ENCODE measurements at places on chromosomes 11 and 22. TPM values are rescaled to one million over a fixed set of nuclear protein-coding genes. Genes with fewer than 3 reads are reported as not detected.

- H3K27ac ChIP-seq: no peak overlapping the region
- DNase-seq: no peak
- no peaks in the 10 kb centered on the region for H3K27me3 ChIP-seq
- no peaks in the 10 kb centered on the region for H3K36me3 ChIP-seq
- H3K4me3 ChIP-seq: no peak overlapping the region
These were observed 6.5 kb downstream of the LYVE1 start for GRCh38 chr11:10561947-10562346.

- H3K4me3 ChIP-seq: no peak overlapping the region
- peaks cover 71% of the 10 kb centered on the region for H3K36me3 ChIP-seq
- peak overlapping the region; percentile 46 for H3K27ac ChIP-seq
- peaks cover 31% of the 10 kb centered on the region for H3K4me1 ChIP-seq
These were observed 88.8 kb downstream of the CD44 start for GRCh38 chr11:35227576-35228327.

DNA sequence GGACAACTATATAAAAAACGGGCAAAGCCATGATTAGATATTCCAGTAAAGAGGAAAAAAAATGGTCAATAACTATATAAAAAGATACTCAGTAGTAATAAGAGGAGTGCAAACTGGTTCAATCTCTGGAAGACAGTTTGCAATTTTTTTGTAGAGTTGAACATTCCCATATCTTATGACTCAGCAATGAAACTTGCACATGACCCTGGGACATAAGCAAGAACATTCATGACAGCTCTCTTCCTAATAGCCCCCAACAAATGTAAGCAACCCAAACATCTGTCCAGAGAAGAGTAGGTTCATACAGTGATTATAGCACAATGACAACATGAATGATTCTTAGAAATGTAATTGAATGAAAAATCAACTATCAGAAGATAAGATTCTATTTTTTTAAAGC lies 21.8 kb upstream of the CSF2RB start:
- H3K4me3 ChIP-seq: no peak overlapping the region
- H3K27me3 ChIP-seq: no peaks in the 10 kb centered on the region
- DNase-seq: no peak
- H3K36me3 ChIP-seq: no peaks in the 10 kb centered on the region
- H3K27ac ChIP-seq: no peak overlapping the region

DNA sequence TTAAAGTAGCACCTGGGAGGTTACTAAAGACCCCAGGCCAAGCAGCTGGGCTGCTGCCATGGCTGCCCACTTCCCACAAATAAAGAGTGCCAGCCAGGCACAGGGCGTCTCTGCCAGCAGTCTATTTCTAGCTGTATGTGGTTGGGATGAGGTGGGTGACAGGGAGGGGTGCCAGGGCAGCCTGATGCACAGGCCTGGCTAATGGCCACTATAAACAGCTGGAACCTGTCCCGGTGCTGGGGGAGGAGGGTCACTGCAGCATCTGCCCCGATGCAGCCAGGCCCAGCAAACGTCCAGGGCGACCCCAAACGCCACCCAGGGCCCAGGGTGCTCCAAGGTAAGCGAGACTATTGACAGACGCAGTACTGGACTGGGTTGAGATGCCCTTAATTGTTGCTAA lies 37.4 kb downstream of the SCUBE1 start:
- no peaks in the 10 kb centered on the region for H3K27me3 ChIP-seq
- no peaks in the 10 kb centered on the region for H3K36me3 ChIP-seq
- no peak overlapping the region for H3K4me3 ChIP-seq
- H3K27ac ChIP-seq: no peak overlapping the region
- no peaks in the 10 kb centered on the region for H3K4me1 ChIP-seq
- no peak for DNase-seq

- no peak overlapping the region for H3K27ac ChIP-seq
- no peak for DNase-seq
- H3K4me3 ChIP-seq: no peak overlapping the region
- no peaks in the 10 kb centered on the region for H3K4me1 ChIP-seq
These were observed 26.3 kb downstream of the SYTL2 start for GRCh38 chr11:85784480-85785265.

DNA sequence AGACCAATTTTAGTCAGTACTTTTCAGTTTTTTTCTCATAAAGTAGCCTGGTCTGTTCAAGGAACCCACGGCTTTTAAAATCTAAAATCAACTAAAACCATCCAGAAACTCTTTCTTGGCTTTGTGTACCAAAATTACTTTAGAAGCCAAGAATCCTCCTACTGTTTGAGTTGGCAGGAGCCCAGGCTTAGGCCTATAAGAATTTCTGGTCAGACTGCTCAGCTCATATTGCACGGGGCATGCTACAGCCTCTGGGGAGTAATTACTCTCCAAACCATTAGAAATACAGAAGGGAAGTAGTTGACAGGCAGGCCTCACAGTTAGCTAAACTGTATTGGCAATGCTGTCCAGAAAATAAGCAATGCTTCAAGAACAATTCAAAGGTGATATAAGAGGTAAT lies 1862.9 kb upstream of the RAG2 start:
- no peak overlapping the region for H3K4me3 ChIP-seq
- no peaks in the 10 kb centered on the region for H3K36me3 ChIP-seq
- H3K27ac ChIP-seq: no peak overlapping the region
- peaks cover 5% of the 10 kb centered on the region for H3K4me1 ChIP-seq

- no peak overlapping the region for H3K4me3 ChIP-seq
- no peak for DNase-seq
- H3K27me3 ChIP-seq: no peaks in the 10 kb centered on the region
- H3K36me3 ChIP-seq: no peaks in the 10 kb centered on the region
- H3K27ac ChIP-seq: no peak overlapping the region
- H3K4me1 ChIP-seq: no peaks in the 10 kb centered on the region
These were observed 97.9 kb upstream of the CTSC start for GRCh38 chr11:88435415-88435814.

DNA sequence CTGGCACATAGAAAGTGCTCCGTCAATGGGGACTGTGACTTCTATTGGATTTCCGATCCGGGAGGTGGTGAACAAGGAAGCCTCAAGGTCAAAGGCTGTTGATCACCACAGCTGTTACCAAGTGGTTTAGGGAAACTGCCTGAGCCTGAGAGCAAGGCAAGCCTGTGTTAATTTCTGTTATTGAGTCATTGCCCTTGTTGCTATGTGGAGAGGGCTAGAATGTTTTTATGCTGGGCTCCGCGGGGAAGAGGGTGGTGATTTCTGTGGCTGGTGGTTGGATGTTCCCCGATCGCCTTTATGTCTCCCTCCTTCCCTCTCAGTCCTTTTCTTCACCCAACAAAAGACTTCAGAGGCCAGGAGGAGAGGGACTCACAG lies 108.5 kb upstream of the ALX4 start:
- no peak overlapping the region for H3K27ac ChIP-seq
- no peak for DNase-seq
- H3K4me3 ChIP-seq: no peak overlapping the region
- H3K27me3 ChIP-seq: no peaks in the 10 kb centered on the region
- no peaks in the 10 kb centered on the region for H3K36me3 ChIP-seq

- H3K4me3 ChIP-seq: no peak overlapping the region
- H3K27me3 ChIP-seq: peaks cover 42% of the 10 kb centered on the region
- no peaks in the 10 kb centered on the region for H3K36me3 ChIP-seq
These were observed 686.6 kb downstream of the BRD1 start for GRCh38 chr22:49140911-49141665.

- H3K27me3 ChIP-seq: no peaks in the 10 kb centered on the region
- DNase-seq: no peak
- no peak overlapping the region for H3K4me3 ChIP-seq
- H3K27ac ChIP-seq: no peak overlapping the region
- H3K4me1 ChIP-seq: no peaks in the 10 kb centered on the region
- no peaks in the 10 kb centered on the region for H3K36me3 ChIP-seq
These were observed 10.8 kb upstream of the E2F8 start for GRCh38 chr11:19251577-19251976.

- no peaks in the 10 kb centered on the region for H3K36me3 ChIP-seq
- H3K27me3 ChIP-seq: peaks cover 17% of the 10 kb centered on the region
- H3K4me3 ChIP-seq: no peak overlapping the region
- no peaks in the 10 kb centered on the region for H3K4me1 ChIP-seq
These were observed 21.2 kb downstream of the BLID start for GRCh38 chr11:122094836-122095235.

- H3K27ac ChIP-seq: no peak overlapping the region
- H3K4me1 ChIP-seq: no peaks in the 10 kb centered on the region
- H3K4me3 ChIP-seq: no peak overlapping the region
- H3K36me3 ChIP-seq: no peaks in the 10 kb centered on the region
- no peak for DNase-seq
These were observed 61.0 kb downstream of the RPS6KA4 start for GRCh38 chr11:64419818-64420485.

GRCh38 chr11:65849771-65850216 lies 8.2 kb downstream of the CFL1 start:
- H3K4me3 ChIP-seq: no peak overlapping the region
- peaks cover 33% of the 10 kb centered on the region for H3K36me3 ChIP-seq
- H3K27me3 ChIP-seq: no peaks in the 10 kb centered on the region
- H3K4me1 ChIP-seq: no peaks in the 10 kb centered on the region
- DNase-seq: no peak

DNA sequence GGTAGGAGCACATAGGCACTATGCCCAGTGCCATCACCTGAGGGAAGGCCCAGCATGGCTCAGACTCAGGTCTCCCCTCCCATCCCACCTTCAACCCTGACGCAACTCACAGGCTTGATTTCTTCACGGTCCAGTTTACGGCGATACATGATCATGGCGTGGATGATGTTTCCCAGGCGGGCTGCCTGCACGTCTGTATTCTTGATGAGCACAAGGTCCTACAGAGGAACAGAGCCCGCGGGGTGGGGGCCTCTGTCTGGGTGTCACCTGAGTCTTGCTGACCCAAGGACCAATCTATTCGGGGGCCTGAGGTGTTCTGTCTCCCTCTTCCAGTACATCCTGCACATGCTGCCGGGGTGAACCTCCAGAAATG lies 3.9 kb downstream of the CPT1B start:
- H3K4me3 ChIP-seq: no peak overlapping the region
- H3K27ac ChIP-seq: no peak overlapping the region
- H3K4me1 ChIP-seq: no peaks in the 10 kb centered on the region
- no peaks in the 10 kb centered on the region for H3K27me3 ChIP-seq
- peaks cover 5% of the 10 kb centered on the region for H3K36me3 ChIP-seq

- H3K36me3 ChIP-seq: no peaks in the 10 kb centered on the region
- no peak overlapping the region for H3K27ac ChIP-seq
- H3K4me1 ChIP-seq: peaks cover 6% of the 10 kb centered on the region
- DNase-seq: peak; percentile 52
- no peak overlapping the region for H3K4me3 ChIP-seq
These were observed 327.6 kb upstream of the PLET1 start for GRCh38 chr11:112588252-112588694.

DNA sequence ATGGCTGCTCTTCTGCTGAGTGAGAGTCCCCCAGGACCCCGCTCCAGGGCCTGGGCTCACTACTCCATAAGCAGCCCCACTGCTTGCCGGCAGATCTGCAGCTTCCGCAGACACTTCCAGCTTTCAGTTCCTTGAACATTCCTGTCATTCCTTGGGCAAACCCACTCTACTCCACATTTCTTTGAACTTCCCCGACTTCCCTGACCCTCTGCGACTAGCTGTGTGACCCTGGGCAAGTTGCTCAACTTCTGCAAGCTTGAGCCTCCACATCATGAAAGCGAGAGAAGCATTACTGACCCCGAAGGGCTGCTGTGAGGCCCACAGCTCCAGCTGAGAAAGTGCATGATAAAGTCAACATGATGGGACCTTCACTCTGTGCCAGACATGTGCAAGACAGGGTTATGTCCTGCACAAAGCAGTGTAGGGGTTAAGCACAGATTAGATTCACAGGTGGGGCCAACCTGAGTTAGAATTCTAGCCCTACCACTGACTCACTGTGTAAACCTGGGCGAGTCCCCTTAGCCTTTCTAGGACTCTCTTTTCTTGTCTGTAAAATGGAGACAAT lies 51.8 kb downstream of the THAP12 start:
- no peaks in the 10 kb centered on the region for H3K36me3 ChIP-seq
- H3K4me1 ChIP-seq: peaks cover 23% of the 10 kb centered on the region
- H3K27me3 ChIP-seq: no peaks in the 10 kb centered on the region

GRCh38 chr11:64276653-64277431 lies 7.6 kb downstream of the BAD start:
- DNase-seq: peak; percentile 53
- H3K36me3 ChIP-seq: peaks cover 51% of the 10 kb centered on the region
- H3K4me3 ChIP-seq: no peak overlapping the region

- no peaks in the 10 kb centered on the region for H3K27me3 ChIP-seq
- H3K4me1 ChIP-seq: peaks cover 25% of the 10 kb centered on the region
- DNase-seq: no peak
- H3K27ac ChIP-seq: no peak overlapping the region
These were observed 47.7 kb upstream of the ARHGAP20 start for GRCh38 chr11:110759972-110760381.

DNA sequence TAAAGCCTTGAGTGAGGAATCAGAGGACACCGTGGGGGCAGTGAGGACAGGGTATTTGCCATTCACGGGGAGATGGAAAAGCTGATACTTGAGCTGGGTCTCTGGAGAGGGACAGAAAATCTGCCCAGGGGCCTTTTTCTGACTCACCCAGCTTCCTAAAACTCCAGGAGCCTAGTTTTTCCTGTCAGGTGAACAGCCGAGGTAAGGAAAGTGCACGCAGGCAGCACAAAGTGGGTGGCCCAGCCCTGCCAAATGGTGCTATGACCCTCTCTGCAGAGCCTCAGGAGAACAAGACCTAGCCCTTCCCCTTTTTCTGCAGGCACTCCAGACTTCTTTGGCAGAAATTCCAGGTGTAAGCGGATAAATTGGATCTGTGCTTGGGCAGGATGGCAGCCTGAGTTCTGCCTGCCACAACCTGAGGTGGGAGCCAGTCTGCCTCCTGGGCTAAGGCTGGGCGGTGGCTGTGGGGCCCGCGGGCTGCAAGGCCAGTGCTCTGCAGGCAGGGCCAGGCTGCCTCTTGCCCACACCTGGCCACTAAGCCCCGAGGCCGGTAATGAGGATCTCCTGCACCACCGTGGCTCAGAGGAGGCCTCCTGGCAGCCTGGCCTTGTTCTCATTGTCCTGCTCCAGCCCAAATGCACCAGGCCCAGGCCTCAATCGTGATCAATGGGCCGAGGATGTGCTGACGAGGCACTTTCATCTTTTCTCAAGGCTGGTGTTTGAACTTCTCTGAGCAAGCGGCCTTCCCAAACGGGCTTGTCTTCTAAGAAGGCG lies 72.9 kb upstream of the LMO1 start:
- no peaks in the 10 kb centered on the region for H3K36me3 ChIP-seq
- no peaks in the 10 kb centered on the region for H3K4me1 ChIP-seq
- no peak overlapping the region for H3K27ac ChIP-seq
- no peak for DNase-seq
- no peak overlapping the region for H3K4me3 ChIP-seq
- H3K27me3 ChIP-seq: no peaks in the 10 kb centered on the region

GRCh38 chr11:61697078-61697502 lies 16.9 kb downstream of the DAGLA start:
- H3K4me1 ChIP-seq: peaks cover 83% of the 10 kb centered on the region
- H3K27me3 ChIP-seq: no peaks in the 10 kb centered on the region
- no peak overlapping the region for H3K4me3 ChIP-seq
- no peaks in the 10 kb centered on the region for H3K36me3 ChIP-seq

TUBA8 gene
- 1.3 TPM for total RNA-seq

CDC42EP2 gene
- 17.0 TPM for total RNA-seq

PTPRCAP gene
- total RNA-seq: 15.7 TPM

SLC22A25 gene
- total RNA-seq: not detected

OR51B4 gene
- not detected for total RNA-seq

ELMOD1 gene
- 1.8 TPM for total RNA-seq

CREB3L1 gene
- total RNA-seq: 40.5 TPM

IL18 gene
- 48.7 TPM for total RNA-seq

LINC01488 gene
- not detected for total RNA-seq

All from lower lobe of right lung (tissue), 2 donors.